ENCODE measurements at places on chromosomes 16 and 17.

DNA sequence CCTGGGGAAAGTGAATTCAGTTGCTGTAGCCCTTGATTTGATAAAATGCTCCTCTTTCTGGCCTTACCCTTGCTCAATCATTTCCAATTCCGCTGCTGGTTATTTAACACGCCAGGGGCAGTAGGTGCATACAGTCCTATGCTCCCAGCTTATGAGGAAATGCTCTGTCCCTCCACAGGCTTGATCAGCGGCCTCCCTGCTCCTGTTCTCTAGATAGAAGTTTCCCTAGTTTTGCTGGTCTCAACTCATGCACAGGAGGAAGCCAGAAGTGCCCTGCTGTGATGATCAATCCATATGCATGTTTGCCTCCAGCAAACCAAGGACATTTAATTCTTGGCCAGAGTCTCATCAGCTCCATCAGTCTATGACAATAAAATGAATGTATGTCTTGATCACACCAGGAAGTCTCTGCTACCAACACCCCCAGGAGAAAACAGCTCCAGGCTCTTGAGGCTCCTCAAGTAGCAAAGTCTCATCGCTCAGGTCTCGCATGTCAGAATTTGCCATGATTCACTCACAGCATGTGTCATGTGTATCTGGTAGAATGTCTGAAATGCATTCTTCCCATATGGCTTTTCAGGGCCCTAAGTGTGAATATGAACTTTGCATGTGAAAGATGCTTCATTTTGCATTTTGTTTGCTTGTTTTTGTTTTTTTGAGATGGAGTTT, 208.9 kb downstream of the CDH13 start:
- no peak for DNase-seq

DNA sequence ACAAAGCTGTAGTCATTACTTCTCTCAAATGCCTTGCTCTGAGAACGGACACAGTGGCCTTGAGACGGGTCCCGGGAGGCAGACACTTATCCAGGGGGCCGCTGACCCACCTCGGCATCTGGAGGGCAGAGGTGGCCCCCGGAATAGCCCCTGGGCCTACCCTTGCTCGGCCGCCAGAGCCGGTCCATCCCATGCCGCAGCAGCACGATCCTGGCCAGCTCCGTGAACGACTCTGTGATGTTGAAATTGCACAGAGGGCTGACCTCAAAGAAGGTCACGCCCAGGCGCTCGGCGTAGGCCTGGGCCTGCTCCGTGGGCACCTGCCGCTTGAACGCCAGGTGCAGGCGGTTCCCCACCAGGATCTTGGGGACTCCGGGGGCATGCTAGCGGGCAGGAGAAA, 10.1 kb upstream of the WDR45B start:
- DNase-seq: no peak

GRCh38 chr17:80664217-80664790, 119.7 kb downstream of the RPTOR start:
- DNase-seq: no peak

GRCh38 chr17:18187226-18187625, 3.6 kb downstream of the ALKBH5 start:
- DNase-seq: no peak

DNA sequence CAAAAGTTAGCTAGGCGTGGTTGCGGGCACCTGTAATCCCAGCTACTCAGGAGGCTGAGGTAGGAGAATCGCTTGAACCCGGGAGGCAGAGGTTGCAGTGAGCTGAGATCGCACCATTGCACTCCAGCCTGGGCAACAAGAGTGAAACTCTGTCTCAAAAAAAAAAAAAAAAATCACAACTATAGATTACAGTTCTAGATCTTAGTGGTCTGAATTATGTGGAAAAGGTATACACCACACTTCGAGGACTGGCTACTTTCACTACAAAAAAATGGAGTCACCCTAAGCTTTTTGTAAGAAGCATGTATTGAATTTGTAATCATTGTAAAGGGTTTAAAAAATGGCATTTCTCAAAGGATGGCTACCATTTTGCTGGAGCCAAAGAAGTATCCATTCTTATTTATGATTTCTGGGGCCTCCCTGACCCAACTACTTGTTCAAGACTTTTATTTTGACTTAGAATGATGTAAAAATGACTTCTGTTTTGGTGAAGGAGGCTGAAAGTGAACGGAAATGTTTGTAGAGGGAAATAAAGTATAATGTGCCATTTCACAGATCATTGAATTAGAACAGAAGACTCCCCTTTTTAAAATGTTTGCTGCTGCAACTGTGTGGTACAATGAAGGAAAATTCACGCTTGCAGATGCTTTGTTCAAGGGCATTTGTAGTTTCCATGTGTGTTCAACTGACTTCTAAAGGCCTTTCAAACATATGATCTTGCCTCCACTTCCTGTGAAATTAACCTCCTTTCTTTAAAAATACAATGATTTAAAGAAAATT, 37.1 kb upstream of the NOL11 start:
- no peak for DNase-seq

DNA sequence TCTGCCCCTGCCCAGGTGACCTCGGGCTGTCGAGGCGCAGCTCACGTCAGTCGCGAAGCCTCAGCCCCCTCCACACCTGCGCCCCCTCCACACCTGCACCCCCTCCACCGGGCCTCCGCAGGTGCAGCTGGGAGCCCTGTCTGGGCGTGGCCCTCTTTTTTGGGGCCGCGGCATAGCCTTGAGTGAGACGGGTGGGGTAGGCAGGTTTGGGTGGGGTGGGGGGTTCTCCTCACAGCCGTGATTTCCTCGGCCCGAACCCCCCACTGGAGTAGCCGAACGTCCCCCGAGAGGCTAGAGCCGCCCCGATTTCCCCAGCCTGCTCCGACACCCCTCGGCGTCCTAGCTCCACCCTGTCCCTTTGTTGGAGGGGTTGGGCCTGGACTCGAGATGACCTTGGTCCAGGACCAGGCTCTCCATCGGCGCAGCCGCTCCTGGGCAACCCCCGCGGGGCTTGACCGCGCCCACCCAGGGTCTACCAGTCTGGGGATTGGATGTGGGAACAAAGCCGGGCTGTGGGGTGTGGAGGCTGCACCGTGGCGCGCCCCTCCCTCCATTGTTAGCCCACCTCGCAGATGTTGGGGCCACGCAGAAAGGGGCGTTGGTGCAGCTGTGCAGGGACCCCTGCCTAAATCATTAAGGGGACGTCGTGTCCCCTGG, 626 bp downstream of the TUBB3 start:
- DNase-seq: no peak

GRCh38 chr16:51573191-51573590, 422.1 kb upstream of the SALL1 start:
- DNase-seq: no peak

GRCh38 chr17:80026359-80027042, 9.2 kb downstream of the TBC1D16 start:
- DNase-seq: no peak

GRCh38 chr16:59614466-59615240, 880.5 kb upstream of the GOT2 start:
- DNase-seq: no peak

DNA sequence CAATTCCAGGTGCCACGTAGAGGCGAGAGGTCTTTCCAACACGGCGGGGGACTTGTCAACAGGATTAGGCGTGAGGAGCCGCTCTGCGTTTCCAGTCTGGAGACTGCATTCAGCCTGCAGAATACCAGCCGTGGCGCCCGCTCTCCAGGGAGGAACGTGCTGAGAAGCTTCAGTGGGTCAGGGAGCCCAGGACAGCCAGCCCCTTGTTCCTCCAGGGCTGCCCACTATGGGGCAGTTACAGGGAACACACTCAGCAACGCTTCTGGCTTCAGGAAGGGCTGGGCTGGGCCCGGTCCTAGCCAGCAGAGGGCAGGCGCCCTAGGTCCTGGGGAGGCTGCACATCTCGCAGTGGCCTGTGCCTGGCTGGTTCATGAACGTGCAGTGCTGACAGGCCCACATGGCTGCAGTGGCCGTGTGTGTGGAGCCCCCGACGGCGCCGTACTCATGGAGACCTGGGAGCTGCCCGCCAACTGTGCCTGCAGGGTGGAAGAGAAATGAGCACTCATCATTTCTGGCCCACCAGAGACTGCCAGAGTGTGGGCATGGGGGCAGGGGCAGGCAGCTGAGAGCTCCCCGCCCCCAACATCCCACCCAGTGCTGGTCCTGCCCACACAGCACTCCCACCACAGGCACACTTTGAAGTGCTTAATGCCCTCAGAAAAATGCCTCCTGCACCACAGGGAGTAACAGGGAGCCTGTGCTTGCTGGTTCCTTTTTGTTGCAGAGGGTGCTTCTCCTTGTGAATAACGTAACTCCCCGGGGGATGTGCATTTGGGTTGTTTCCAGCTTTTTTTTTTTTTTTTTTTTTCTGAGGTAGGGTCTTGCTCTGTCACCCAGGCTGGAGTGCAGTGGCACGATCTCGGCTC, 7.0 kb upstream of the FAAP100 start:
- DNase-seq: no peak

DNA sequence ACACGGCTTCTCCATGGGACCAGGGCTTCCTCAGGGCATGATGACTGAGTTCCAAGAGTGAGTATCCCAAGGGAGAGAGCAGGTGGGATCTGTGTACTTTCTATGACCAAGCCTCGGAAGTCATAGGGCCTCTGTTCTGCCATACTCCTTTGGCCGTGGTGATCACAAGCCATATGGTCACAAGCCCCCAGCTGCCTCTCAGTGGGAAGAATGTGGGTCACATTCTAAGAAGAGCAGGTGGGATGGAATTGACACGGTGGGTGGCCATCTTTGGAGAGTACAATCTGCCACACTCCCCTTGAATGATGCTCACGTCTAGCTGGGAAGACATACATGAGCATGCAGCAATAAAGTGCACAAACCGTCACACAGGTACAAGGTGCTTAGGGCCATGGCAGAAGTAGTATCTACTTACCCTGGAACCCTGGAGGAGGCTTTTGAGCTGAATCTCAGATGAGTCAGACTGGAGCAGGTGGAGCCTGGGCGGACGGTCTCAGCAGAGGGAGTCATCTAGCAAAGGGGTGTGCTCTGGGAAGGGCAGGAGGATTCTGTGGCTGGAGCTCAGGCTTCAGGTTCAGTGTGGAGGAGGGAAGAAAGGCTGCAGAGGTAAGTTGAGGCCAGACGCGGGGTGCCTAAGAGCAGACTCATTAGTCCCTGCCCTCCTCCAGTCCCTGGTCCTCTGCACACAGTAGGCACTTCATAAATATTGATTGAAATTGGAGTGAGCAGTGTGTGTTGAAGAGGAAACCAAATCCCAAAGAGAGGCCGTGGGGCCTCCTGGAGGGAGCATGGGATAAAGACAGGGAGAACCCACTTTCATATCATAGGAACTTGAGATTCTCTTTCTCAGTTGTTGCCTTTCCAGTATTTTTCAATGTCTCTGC, 26.6 kb downstream of the GOSR2 start:
- no peak for DNase-seq

GRCh38 chr17:69678206-69678605, 263.7 kb downstream of the MAP2K6 start:
- DNase-seq: no peak

DNA sequence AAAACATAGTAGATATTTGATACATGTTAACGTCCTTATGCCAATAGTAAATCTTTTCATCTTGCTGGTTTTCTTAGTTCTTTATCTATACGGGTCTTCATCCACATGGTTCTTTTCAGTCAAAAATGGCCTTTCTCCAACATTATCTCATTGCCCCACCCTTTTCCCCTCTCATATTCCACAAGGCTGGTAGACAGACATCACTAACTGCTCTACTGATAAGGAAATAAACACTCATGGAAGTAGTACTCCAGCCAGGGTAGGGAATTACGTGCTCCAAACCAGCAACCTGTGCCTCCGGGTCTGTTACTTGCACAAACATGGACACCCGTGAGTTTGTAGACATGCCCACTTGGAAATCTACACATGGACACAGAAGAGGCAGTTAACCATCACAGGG, 141.4 kb downstream of the XYLT1 start:
- DNase-seq: no peak

- no peak for DNase-seq
Measured at GRCh38 chr16:67909056-67909742, 16.1 kb downstream of the PSKH1 start.

GRCh38 chr16:1645914-1646525, 32.1 kb upstream of the JPT2 start:
- DNase-seq: peak; percentile 57

DNA sequence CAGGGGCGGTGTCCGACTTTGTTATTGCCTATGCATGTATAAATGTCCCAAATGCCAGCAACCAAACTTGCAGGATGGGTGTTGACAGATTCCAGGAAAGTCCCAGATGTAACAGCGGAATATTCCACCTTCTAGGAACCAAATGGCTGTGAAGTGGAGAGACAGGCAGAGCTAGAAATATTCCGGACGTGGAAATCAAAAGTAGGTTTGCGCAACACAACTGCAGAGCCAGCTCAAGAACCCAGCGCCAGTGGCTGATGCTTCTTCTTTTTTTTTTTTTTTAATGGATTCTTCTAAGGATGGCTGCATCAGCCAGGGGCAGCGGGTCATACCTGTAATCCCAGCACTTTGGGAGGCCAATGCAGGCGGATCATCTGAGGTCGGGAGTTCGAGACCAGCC, 601.7 kb downstream of the MAF start:
- DNase-seq: no peak

DNA sequence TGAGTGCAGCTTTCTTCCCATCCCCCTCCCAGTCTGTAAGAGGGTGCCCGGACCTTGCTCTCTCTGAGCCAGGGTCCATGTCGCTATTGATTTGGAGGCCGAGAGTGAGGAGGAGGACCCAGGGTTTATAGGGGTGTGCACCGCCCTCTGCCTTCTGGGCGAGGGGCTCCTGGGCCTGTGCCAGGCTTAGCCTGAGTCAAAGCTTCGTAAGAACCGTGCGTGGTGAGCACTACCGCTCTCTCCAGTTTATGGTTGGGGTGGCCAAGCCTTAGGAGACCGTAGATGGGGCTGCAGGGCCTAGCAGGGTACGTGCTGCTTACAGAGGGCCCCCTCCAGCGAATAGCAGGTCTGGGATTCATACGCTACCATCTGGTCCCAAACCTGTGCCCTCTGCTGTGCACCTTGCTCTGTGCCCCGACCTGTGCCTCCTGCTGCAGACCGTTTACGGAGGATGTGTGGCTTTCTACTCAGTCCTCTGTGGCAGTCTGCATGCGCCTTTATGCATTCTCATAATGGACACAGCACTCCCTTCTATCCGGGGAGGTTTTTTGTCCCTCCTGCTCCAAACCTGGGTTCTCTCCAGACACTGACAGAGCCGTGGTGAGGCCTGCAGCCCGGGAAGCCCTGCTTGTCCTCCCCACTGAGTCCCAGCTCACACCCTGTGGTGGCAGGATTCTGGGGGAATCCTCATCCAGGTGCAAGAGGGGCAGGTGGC, 54.7 kb downstream of the PGS1 start:
- no peak for DNase-seq
